ENCODE measurements at places on chromosomes 12 and 14.
A peak's percentile ranks its signal among the peaks of the same experiment; 100 is the strongest.

- DNase-seq, result no peak
These were observed 32.1 kb upstream of the STON2 start for GRCh38 chr14:81432219-81432661.

DNA sequence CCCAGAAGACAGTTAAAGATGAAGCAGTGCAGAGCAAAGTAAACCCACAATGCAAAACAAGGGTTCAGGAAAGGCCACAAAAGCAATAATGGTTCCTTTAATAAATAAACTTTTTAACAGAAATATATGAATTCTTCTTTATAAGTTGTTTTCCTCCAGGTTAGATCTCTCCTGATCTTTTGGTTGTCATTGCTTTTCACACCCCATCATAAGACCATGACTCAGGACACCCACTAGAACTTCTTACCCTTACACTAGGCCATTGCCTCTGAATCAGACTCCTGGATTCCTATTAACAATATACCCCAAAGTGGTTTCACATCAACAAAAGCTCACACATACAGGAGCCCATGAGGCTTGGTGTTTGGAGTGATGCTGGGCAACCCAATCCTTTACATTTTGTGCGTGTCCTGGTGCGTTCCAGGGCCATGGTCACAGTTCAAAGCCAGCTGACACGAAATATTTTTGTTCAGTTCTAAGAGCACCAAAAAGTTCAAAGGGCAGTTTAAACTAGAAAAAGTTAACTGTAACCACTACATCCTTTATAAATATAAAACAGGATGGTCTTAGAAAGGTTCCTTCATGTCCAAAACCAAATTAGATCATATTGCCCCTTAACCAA, 187.0 kb downstream of the EPS8 start:
- DNase-seq, result no peak

GRCh38 chr12:132146098-132146497, 1.8 kb downstream of the NOC4L start:
- DNase-seq, result no peak

DNA sequence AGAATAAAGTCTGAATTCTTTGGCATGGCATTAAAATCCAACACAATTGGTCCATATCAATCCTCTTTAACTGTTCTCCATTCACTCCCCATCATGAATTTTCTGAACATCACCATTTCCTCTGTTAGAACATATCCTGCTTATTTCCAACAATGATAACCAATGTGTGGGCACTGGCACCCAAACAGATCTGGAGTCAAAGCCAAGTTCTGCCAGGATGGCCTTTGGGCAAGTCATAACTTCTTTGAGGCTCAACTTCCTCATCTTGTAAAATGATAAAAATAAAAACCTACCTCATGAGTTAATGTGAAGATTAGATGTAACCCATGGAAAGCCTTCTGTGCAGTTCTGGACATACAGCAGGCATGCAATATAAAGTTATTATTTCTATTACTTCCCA, 12.5 kb downstream of the PAWR start:
- DNase-seq, result no peak

GRCh38 chr12:132657004-132657727, 30.0 kb downstream of the POLE start:
- no peak for DNase-seq

DNA sequence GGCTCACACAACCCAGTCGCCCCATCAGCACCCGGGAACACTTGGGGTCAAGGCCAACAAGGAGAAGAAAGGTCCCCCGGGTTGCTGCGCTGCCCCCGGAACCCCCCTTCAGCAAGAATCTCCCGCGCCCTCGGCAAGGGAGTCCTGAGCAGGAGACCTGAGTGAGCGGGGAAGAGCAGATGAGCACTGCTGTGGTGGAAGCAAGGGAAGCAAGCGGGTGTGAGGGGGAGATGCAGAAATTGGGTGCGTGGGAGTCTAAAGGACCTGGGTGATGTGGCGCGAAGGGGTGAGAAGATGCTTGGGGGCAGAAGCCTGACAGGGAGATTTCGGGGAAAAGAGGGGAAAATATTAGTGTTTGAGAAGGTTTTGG, 105.5 kb upstream of the PRB2 start:
- peak; percentile 35 for DNase-seq

- no peak for DNase-seq
These were observed 5.7 kb downstream of the GNG2 start for GRCh38 chr14:51865953-51866747.
